ENCODE measurements at places on chromosomes 3 and 15. TPM values are rescaled to one million over a fixed set of nuclear protein-coding genes. Genes with fewer than 3 reads are reported as not detected.

THPO gene
- 1.2 TPM for total RNA-seq

JMJD7 gene
- 18.5 TPM for total RNA-seq

GRCh38 chr3:187318819-187319616 is 27.5 kb upstream of the MASP1 start:
- DNase-seq = peak; percentile 65

- DNase-seq = no peak
Measured at GRCh38 chr3:128163432-128163831, 10.2 kb downstream of the EEFSEC start.

GRCh38 chr15:25740383-25741255 is 122.5 kb downstream of the ATP10A start:
- DNase-seq = no peak

GRCh38 chr3:51436998-51437639 is 46.0 kb downstream of the RBM15B start:
- no peak for DNase-seq

DNA sequence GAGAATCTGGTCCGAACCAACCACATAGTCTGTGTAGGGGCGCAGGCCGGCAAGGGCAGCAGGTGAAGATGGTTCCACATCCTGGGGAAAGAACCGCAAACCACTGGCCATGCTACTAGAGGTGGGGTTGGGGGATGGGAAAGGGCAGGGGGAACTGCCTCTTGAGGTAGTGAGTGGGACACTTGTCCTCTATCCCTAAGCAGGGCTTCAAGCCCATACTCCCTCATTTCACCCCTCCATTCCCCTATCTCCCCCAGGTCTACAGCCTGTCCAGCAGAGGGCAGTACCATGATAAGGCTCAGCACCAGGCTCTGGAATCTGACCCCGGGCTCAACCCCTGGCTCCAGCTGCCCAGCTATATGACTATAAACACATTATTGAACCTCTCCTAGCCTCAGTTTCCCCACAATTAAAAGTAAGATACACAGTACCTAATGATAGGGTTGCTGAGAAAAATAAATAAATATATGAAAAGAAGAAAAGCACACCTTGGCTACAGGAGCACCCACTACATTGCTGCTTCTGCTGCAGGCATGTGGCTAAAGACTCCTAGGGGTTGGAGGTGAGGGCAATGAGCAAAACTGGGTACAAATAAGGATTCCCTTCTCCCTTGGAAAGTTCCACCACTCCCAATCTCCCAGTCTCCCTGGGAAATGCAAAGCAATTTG is 6.3 kb downstream of the GORASP1 start:
- no peak for DNase-seq

DNA sequence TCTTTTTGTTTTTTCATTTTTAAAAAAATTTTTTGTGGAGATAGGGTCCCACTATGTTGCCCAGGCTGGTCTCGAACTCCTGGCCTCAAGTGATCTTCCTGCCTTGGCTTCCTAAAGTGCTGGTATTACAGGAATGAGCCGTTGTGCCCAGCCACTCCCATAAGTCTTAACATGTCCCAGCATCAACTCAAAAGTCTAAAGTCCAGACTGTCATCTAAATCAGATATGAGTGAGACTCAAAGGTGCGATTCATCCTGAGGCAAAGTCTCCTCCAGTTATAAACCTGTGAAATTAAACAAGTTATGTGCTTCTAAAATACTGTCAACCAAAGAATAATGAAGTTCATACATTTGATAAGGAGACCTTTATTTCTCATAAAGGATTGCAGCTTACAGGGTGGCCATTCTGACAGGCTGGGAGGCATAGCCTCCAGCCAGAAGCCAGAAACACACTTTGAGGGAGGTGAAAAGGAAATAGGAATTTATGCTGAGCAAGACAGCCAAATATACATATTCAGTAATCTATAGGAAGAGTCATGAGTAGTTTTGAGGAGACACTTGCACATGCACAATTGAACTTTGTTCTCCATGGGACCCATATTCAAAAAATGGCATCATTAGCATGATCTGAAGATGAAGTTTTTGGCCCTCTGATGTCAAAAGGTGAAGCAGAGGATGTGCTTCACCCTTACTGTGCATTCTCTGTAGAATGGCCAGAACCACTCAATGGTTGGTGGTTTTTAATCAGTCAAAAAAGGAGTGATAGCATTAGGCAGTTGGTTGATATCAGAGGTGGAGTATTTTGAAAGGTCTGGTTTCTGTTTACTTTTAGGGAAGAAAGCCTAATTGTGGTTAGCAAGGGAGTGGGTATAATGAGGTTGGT is 11.0 kb upstream of the ZNF662 start:
- DNase-seq = no peak

DNA sequence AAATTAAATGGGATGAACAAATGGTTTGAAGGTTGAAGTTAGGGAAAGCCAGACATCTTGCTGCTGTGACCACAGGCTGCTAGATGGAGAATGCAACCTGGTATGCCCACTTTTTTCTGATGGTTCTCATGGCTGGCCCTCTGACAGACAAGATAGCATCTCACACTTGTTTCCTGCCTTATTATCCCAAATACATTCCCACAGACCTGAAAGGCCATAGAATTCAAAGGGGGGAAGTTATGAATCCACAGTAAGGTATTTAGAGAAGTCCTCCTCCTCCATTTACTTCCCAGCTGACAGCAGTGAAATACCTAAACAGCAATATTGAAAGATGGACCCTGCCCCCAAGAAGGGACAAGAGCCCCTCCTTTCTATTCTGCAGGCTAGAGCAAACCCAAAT is 32.4 kb downstream of the LEO1 start:
- no peak for DNase-seq

DNA sequence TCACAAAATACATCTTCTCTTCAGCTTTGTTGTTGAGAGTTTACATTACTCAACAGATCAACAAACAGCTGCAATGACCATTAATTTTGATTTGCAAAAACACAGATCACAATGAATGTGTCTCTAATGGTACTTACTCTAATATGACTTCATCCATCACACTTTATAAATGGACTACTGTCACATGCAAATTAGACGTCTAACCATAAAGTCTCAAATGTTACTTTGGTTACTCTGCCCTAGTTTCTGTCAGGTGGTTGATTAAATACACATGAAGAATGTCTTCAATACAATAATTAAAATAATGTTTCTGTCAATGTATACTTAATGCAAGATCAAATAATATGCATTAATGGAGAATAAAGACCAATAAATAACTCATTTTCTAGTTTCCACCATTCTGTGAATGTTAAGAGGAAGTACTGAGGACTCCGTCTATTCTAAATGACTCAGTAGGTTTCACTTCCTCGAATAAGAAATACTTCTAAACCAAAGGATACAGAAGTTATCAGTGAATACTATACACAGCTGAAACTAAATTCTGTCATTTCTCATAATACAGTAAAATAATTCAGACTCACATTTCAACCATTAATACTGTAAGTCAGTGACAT is 145.8 kb downstream of the CBLB start:
- no peak for DNase-seq

Data from sciatic nerve (tissue), 2 donors.